ENCODE measurements at places on chromosomes 2 and 18.
A peak's percentile ranks its signal among the peaks of the same experiment; 100 is the strongest.

- DNase-seq, result no peak
Measured at GRCh38 chr2:72104821-72105588, 42.7 kb downstream of the CYP26B1 start.

DNA sequence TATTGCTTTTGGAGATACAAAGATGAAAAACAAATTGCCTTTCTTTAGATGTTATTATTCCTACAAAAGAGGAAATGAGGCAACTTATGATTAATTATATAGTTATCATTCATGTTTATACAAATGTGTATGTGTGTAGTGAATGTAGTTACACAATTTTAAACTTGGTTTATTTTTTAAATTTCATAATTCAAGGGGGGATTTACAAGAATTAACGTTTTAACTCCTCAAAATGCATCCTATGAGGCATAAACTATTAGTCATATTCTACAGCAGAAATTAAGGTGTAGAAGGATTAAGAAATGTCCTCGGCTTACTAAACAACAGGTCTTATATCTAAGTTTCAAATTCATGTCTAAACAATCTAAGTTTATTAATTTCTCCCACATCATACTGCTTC, 1545.8 kb downstream of the LRP1B start:
- no peak for DNase-seq

DNA sequence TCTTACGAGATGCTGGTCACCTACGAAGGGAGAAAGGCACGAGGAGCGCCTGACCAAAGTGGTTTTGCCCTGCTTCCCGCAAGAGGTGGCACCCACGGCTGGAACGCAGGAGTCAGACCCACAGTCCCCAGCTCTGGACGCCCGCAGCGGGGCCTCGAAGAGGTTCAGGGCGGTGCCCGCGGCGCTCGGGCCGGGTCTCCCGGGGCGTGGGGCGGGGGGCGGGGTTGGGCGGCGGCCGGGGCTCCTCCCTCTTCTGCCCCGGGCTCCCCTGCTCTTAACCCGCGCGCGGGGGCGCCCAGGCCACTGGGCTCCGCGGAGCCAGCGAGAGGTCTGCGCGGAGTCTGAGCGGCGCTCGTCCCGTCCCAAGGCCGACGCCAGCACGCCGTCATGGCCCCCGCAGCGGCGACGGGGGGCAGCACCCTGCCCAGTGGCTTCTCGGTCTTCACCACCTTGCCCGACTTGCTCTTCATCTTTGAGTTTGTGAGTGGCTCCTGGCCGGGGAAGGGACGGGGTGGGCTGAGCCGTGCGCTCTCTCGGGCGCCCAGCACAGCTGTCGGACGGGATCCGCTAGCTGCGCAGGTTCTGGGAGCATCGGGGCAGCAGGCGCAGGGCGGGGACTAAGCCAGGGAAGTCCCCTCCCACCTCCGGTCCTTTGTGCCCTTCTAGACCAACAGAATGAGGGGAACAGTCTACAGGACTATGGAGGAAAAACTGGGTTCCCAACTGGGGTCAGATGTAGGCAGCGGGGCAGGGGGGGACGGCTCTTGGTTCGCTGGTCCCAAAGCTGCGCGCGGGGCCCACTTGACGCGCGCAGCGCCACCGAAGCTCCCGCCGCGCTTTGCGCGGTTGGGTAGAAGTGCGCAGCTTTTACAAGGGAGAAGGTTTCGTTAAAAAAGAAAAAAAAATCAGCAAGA, at the start of gene MAL:
MAL (plus strand) TSS at position 303 of the 914 bp plus-strand sequence; CDS start at position 388, 85 bp downstream.
- peak; percentile 81 for DNase-seq

DNA sequence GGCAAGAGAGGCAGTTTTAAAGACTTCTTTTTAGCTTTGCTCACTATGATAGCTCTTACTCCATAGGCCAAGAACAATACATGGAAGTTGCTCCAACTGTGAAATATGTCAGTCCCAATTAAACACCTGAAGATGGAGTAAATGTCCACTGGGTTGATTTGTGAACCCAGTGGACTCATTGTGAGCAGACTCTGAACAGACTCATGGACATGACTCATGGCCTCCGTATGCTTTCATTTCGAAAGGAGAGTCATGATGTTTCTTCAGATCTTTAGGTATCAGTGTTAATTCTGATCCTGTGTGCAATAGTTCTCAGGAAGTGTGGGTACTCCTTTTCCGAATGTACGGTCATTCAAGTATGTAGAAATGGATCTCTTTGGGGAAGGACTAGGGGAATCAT, 5.4 kb upstream of the CWC22 start:
- no peak for DNase-seq

GRCh38 chr2:183000846-183001245, 37.4 kb downstream of the NCKAP1 start:
- DNase-seq, result no peak

DNA sequence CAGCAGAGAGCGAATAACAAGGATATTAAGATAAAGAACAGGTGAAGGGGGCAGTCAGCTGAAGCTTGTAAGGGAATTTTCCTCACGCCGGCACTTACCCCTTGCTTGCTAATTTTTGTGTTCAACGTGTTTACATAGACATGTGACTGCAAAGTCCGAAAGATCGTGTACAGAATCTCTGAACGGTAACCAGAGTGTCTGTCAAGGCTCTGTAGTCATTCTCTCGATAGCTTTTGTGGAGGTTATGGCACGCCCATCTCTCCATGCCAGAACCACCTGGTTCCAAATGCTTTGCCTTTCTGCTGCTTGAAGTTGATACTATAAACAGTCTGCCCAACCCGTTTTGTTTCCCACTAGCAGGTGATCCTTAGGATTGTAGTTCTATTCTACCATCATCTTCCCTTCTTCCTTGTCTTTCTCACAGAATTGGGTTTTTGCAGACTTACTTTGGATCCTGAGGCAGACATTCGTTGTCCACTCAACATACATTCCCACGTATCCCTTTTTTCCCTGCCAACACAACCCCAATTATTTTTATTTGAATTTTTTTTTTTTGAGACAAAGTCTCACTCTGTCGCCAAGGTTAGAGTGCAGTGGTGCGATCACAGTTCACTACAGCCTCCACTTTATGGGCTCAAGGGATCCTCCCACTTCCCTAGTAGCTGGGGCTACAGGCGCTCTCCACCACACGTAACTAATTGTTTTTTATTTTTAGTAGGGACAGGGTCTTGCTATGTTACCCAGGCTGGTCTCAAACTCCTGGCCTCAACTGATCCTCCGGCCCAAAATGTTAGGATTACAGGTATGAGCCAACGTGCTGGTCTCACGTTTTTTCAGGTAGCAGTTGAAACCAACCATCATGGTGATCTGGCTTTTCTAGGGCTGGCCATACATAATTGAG, 1.3 kb upstream of the USP34 start:
- DNase-seq, result peak; percentile 29

DNA sequence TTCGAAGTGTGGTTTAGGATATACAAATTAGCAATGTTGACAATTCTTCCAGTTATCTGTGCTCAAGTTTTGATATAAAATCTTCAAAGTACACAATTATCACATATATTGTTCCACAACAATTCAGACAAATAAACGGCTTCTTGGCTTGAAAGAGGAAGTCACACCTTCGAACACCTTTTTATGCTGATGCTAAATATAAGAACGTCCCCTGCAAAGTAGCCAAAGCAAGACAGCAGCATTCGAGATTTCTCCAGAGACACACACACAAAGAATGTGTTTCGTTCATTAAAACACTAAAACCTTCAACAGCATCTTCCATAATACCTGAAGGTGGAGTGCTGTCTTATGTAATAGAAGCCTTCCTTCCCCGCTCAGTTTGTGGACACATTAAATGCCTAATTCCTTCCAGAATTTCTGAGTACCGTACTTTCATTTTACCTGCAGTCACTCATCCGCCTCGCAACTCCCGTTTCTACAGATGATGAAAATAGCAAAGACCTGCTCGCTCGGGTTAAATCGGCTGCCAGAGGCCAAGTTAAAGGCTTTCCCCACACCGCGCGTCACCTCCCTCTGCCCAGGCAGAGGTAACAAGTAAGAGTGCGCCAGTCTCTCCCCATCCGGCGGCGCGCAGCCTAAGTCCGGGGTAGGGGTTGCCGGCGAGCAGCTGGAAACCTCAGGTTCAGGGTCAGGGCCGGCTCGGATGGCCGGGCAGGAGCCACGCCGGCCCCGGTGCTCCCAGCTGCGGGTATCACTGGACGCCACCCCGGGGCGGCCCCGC, 847 bp downstream of the SERPINE2 start:
- peak; percentile 54 for DNase-seq

GRCh38 chr18:50582500-50582899, 22.6 kb downstream of the MAPK4 start:
- DNase-seq, result no peak

GRCh38 chr2:99420751-99421299, 69.0 kb downstream of the REV1 start:
- DNase-seq, result no peak

DNA sequence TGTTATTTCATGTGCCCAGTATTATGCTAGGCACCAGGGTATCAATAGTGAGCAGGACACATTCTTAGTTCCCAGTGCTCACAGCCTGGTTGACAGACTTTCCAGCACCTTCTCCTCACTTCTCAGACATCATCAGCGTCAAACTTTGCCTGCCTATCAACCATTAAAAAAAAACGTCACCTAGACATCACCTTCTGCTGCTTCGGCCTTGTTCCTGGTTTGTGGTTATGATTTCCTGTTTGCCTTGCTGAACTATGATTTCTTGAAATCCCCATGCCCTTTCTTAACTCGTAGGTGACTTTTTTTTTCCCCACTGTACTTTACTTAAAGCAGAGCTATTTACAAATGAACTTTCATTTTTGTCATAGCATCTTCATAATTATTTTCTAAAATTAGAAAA, 60.4 kb upstream of the NABP1 start:
- peak; percentile 25 for DNase-seq

GRCh38 chr18:9364242-9364641, 29.7 kb downstream of the TWSG1 start:
- no peak for DNase-seq

- DNase-seq, result peak; percentile 48
Measured at GRCh38 chr2:108776475-108776874, 10.1 kb upstream of the CCDC138 start.

- no peak for DNase-seq
Measured at GRCh38 chr2:8835279-8835678, 2.1 kb downstream of the KIDINS220 start.

DNA sequence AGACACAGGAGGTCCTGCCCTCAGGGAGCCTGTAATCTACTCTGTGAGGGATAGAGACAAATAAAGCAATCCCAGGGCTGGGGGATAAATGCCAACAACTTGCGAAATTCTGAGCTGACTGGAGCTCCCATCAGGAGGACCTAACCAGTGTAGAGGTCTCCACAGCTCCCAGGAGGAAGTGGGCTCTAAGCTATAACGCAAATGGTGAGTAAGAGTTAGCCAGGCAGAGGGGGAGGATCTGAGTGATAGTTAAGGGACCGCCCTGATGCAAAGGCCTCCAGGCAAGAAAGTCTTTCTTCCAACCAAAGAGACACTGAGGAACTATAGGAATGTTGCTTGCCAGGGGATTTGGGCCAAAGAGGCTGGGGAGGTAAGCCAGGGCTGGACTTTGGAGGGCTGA, 16.0 kb upstream of the ZNF532 start:
- DNase-seq, result no peak

DNA sequence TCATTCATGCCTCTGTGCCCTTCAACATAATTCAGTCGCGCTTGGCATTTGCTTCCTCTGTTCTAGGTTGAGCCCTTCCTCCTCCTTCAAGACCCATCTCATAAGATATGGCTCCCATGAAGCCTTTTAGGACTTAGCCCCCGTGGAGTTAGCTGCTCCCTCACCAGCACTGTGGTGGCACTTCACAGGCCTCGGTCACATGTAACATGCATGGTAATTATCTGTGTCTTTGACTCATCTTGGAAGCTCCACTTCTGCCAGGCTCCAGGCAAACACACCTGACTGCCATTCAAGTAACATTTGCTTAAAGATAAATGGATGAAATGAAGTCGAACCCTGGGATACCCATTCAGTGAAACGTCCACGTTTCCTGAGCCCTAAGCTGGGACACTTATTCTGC, 484.7 kb downstream of the EIPR1 start:
- no peak for DNase-seq

DNA sequence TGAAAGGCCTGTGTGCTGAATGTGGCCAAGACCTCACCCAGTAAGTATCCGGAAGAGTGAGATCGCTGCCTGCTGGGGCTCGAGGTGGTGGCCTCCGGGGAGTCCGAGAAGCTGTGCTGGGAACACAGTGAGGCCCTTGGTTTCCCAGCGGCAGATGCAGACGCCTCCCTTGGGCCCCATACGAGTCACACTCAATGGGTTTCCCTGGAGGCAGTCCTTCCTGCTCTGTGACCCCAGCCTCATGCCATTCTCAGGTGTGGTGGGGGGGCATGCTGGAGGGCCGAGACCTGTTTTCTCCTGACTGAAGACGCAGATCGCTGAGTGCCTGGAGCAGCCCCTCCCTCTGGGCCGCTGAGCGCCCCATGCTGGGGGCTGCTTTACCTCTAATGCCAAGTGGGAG, 15.7 kb downstream of the CTDP1 start:
- no peak for DNase-seq

GRCh38 chr18:48595703-48596218, 56.9 kb downstream of the CTIF start:
- DNase-seq, result no peak

GRCh38 chr18:7072593-7072992, 45.0 kb downstream of the LAMA1 start:
- no peak for DNase-seq

- DNase-seq, result no peak
Measured at GRCh38 chr2:241730671-241731293, 3.6 kb upstream of the D2HGDH start.

- no peak for DNase-seq
Measured at GRCh38 chr2:8413589-8414135, 268.2 kb upstream of the ID2 start.

DNA sequence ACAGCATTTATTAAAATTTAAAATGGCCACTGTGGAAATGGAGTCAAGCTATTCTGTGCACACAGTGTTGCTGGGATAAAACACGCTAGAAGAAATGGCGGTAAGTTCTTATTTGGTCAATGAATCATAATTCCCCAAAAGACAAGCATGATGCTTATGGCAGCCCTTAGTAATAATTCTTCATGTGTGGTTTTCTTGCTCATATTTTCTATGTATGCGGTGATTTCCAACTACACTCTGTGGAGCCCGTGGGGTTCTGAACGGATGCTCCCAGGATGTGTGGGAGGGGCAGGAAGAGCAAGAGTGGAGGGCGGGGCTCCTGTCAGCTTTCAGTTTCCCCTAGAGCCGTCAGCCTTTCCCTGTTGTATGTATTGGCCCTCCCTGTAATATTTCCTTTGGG, 91.7 kb upstream of the RMDN2 start:
- DNase-seq, result no peak

DNA sequence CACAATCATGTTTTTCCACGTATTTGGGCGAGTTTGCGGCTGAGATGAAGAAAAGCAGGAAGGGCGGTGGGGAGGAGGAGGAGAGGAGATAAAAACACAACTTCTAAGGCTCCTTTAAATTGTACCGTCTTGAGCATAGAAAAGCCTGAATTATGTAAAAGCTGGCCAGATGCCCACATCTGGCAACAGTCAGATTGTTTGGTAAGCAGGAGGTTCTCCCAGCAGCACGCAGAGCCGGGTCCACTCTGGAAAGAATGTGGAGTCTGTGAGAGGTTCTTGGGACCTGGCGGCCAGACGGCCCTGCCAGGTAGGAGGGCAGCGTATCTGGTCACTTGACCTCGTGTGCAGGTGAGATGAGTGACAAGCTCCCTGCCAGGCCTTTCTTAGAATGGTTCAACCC, 215.3 kb upstream of the APCDD1 start:
- DNase-seq, result no peak

GRCh38 chr2:232540441-232541041, 1.0 kb downstream of the CHRNG start:
- DNase-seq, result no peak

- DNase-seq, result no peak
Measured at GRCh38 chr18:34153711-34154110, 71.0 kb downstream of the NOL4 start.

All from GM13977 (cell line).